ENCODE measurements at places on chromosomes 1 and 21.

DNA sequence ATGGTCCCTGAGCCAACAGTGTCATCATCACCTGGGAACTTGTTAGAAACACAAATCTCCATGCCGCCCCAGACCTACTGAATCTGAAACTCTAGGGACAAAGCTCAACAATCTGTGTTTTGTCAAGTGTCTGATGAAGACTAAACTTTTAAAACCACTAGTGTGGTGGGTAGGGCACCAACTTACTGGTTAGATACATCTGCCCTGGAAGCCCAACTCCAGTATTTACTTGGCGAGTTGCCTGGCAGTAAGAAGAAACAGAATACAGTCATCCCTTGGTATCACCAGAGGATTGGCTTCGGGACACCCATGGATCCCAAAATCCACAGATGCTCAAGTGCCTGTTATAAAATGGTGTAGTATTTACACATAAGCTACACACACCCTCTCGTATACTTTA is 367.9 kb upstream of the DUSP10 start:
- DNase-seq, result no peak

GRCh38 chr1:15712168-15712567 is 23.9 kb upstream of the SLC25A34 start:
- no peak for DNase-seq

- no peak for DNase-seq
Measured at GRCh38 chr1:162720996-162721395, 69.5 kb upstream of the HSD17B7 start.

GRCh38 chr21:15788847-15789523 is 59.2 kb downstream of the USP25 start:
- no peak for DNase-seq

DNA sequence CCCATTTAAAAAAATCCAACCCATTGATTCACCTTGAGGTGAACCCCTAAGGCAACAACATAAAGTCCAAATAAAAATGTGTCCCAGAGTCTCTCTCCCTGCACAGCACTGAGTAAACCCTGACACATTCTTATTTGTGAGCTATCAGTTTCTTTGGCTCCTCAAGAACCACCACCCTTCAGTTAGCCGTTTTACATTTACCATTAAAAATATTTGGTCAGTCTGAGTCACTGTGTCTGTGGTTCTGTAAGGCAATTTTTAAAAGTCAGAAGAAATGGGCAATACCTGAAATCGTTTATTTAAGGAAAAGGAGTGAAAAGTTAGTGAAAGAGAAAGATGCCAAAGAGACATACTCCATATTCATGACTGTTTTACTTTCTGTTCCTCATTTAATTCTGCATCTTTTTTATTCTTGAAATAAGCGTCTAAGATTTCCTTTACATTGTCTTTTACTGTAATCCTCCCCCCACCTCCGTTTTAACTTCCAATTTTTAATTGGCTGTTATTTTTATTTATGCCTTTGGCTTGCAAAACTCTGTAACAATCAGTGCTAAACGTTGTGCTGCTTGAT is 91.7 kb upstream of the IVNS1ABP start:
- no peak for DNase-seq

- no peak for DNase-seq
Measured at GRCh38 chr21:43372663-43373361, 54.1 kb downstream of the SIK1 start.

- no peak for DNase-seq
Measured at GRCh38 chr1:221625026-221625425, 116.9 kb downstream of the DUSP10 start.

GRCh38 chr1:156581661-156582387 is 2.3 kb downstream of the TTC24 start:
- DNase-seq, result no peak

DNA sequence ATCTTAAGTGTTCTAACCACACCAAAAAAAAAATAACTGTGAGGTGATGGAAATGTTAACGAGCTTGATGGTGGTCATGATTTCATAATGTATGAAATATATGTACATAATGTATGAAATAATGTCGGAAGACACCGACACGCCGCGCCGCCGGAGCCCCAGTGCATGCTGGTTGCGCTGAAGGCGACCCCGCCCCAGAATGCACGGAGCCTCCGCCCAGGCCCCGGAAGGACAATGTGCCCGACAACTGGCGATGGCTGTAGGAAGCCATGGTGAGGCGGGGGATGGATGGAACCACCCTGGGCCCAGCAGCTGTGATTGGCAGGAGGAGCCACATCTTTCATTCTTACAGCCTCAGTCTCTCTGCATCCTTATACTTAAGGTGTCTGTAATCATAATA is 7.4 kb downstream of the OR2T10 start:
- DNase-seq, result no peak

- DNase-seq, result no peak
Measured at GRCh38 chr1:210250998-210251679, 18.5 kb downstream of the SERTAD4 start.

DNA sequence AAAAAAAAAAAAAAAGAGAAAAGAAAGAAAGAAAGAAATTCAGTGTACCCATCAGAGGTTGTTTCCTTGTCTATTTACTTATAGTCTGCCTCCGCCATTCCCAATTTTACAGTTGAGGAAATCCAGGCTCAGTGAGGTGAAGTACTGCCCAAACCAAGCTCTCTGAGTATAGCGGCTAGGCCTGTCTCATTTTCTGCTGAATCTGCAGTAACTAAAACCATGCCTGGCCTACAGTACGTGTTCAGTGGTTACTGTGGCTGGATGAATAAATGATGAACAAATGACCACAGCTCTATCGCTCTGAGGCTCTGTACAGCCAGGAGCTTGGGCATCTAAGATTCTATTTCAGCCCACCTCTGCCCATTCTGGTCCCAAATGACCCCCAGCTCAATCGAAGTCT is 24.3 kb downstream of the RAP1GAP start:
- DNase-seq, result no peak

DNA sequence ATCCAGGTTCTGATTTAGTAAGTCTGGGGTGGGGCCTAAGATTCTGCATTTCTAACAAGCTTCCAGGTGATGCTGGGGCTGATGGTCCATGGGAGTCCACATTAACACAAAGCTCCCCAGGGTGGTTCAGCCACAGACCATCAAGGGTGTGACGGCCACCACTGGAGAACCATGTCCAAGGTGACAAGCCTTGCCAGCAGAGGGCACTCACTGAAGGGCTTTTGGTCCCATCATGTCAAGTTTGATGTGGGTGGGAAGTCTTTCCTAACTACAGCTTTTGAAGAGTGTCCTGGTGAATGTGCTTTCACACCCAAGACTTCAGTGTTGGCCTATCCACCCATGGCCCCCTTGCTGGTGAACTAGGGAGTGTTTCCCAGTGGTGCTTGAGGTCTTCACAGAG is 67.1 kb downstream of the UBE2T start:
- peak; percentile 25 for DNase-seq

DNA sequence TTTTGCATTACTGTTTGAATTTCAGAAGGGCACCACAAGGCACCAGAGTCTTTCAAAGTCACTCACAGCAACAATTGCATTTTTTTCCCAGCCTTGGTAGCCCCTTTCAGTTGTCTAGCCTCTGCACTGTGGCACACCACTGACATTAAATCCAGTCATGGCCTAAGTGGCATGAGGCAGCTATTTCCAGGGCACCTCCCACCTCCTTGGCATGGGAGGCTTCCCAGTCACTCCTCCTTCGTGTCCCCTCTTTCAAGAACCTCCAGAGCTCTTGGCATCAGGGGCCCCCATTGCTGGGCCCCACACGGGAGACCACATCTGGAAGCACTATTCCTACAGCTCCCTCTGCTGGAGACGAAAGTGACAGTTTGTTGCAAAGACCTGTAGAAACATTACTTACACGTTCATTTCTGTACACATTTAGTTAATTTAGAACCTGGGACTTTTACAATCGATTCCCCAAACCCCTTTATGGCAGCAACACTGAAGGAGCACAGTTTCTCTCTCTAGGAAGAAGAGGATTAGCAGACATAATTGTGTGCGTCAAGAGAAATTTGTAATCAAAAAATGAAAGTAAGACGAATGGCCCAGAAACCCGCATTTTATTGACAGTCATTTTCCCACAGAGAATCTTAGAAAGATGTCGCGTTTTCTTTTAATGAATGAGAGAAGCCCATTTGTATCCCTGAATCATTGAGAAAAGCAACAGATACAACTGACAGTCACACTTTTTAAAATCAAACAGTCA is 5.7 kb upstream of the CHD5 start:
- DNase-seq, result no peak

DNA sequence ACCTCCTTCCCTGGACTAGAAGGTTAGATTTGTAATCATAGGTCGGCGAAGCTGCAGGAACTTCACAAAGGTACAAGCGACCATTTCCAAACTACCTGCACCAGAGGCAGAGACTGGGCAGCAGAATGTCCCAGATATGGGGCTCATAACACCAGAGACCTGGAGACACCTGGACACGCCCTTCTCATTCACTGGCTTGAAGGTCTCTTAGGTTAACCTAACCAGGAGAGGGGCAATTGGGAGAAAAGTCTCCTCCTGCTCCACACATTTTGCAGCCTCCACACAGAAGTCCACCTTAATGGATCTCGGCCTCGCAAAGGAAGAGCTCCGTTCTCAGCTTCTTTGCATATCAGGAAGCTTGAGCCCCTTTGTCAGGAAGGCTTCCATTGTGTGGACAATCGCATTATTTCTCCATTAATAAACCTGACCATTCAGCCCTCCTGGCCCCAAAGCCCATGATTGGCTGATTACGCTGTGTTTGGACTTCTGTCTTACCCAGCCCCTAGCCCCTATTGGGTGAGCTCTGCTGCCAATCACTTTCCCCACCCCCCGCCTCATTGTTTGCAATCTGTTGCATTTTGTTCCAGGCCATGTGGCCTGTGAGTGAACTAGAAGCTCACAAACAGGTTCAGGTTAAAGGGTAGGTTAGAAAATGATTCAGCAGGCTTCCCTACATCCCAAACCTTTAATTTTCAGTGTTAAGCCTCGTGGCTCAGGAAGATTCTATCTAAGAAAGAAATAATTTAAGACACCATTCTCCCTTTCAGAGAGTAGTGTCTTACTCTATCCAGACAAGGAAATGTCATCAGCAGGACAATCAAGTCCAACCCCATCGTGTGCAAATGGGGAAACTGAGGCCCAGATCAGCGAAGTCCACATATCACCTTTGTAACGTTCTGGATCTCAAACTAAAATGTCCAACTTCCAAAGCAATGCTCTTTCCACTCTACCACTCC is 2.8 kb downstream of the MYCL start:
- DNase-seq, result no peak

- no peak for DNase-seq
Measured at GRCh38 chr1:155974208-155975115, 3.9 kb downstream of the ARHGEF2 start.

DNA sequence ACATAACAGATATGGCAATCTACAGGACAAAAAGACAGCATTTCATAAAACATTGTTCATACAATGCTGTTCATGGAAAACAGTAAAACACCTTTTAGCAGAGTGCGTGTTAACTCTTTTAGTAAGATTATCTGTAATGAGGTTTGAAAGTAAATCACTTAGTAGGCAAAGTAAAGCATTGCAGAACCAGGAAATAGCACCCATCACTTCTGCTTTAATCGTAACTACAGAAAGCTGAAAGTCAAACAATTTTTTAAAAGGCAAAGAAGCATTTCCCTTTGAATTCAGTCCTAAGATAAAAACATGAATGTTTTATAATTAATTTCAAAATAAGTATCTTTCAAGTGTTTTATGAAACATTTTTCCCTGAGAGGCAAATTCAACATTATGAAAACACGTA is 63.3 kb upstream of the RNF11 start:
- no peak for DNase-seq

GRCh38 chr1:116671072-116671760 is 3.7 kb upstream of the IGSF3 start:
- no peak for DNase-seq

- DNase-seq, result no peak
Measured at GRCh38 chr1:2583871-2584351, 2.7 kb upstream of the PRXL2B start.

DNA sequence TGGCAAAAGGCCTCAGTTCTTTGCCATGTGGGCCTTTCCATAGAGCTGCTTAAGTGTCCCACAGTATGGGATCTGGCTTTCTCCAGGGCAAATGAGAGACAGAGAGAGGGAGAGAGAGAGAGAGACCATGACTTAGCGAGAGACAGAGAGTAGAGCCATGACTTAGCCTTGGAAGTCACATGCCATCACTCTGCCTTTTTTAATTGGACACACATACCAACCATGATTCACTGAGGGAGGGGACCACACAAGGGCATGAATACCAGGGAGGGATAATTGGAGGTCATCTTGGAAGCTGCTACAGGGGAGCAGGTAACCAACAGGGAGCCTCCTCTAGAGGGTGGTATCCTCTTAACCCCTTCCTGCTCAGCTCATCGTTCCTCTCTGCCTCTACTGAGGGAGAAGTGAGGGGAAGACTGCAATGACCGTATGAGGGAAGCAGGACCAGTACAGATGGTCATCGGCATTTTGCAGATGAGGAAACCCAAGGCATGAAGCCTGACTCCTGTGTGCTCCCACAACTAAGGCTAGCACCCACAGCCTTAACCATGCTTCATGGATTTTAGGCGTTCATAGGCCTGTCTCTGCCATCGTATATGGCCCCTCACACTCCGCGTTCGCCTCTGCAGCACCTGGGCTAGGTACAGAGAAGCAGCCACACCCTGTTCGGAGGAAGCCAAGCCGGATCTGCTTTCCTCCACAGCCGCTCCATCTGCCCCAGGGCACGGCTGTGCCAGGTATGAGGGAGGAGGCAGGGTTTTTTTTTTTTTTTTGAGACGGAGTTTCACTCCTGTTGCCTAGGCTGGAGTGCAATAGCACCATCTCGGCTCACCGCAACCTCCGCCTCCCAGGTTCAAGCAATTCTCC is 38.6 kb downstream of the MEF2D start:
- no peak for DNase-seq

GRCh38 chr1:22710701-22711049 is at the start of gene EPHB2:
TSS of gene EPHB2 (plus strand) at chr1:22710839. CDS start at chr1:22710983, 144 bp downstream.
- no peak for DNase-seq

DNA sequence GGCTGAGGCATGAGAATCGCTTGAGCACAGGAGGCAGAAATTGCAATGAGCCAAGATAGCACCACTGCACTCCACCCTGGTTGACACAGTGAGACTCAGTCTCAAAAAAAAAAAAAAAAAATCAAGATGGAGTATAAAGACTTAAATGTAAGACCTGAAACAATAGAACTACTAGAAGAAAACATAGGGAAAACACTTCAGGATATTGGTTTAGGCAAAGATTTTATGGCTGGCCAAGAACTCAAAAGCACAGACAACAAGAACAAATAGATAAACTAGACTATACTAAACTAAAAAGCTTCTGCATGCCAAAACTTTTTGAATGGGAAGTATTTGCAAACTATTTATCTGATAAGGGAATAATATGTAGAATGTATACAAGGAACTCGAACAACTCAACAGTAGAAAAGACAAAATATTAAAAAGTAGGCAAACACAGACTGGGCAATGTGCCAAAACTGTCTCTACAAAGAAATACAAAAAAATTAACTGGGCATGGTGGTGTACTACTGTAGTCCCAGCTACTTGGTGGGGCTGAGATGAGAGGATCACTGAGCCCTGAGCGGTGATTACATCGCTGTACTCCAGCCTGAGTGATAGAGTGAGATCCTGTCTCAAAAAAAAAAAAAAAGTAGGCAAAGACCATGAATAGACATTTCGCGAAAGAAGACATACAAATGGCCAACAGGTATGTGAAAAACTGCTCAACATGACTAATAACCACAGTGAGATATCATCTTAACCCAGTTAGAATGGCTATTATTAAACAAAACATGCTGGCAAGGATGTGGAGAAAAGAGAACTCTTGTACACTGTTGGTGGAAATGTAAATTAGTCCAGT is 25.3 kb downstream of the DTL start:
- DNase-seq, result no peak

Data from activated effector memory CD4-positive, alpha-beta T cell treated with Interleukin-2 at 50 U/mL for 16 hours (primary cell).